Coronary artery (tissue), 2 donors: ENCODE measurements at places on chromosomes 1 and 21.

DNA sequence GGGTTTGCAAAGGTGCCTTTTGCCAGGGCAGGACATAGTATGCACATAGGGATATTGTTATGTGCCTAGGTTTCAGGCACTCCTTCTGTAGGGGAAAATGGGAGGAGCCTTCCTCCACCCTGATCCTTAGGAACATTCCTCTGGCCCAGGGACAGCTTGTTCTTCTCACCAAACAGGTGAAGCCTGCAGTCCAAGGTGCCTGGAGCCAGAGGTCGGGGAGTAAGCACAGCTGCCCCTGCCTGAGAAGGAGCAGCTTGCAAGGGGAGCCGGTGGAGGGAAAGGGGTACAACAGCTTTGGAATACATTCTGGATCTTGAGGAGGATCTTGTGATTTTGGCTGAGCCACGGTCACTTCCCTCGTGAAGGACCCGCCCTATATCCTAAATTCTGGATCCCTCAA lies 82.4 kb upstream of the CD1D start:
- no peak for DNase-seq

GRCh38 chr1:153379591-153379990 lies 4.2 kb upstream of the S100A12 start:
- DNase-seq: peak; percentile 22

DNA sequence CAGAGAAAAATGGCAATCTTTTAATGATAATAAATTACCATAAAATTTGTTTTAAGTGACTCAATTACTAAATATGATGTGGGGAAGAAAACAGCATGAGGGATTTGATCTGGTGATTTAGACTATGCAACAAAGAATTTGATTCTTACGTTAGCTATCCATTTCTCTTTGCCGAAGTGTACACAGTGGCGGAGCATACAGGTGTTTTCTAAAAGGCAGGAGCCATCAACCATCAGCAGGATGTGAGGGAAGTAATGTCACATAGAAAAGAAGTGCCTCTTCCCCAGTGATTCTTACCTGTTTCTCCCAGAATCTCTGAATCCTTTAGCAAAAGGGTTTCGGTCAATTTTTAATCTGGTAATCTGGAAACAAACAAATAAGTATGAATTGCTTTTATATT lies 74.3 kb downstream of the TBX15 start:
- DNase-seq: no peak

DNA sequence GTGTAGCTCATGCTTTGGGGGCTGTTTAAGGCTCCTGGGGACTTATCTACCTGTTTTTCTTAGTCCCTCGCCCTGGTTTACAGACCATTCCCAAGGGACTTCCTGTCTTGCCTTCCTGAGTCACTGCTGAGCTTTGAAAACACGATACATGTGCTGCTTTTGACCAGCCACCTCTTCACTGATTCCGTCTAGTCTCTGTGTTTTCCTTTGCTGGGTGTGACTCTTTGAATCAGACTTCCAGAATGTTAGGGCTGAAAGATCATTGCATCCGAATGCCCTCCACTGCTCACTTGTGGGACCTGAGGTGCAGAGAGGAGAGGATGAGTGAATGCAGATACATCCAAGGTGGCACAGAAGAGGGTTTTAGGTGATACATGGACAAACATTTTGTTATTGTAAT lies 35.4 kb upstream of the CITED4 start:
- DNase-seq: no peak

GRCh38 chr1:208510192-208510952 lies 266.2 kb upstream of the PLXNA2 start:
- DNase-seq: no peak

DNA sequence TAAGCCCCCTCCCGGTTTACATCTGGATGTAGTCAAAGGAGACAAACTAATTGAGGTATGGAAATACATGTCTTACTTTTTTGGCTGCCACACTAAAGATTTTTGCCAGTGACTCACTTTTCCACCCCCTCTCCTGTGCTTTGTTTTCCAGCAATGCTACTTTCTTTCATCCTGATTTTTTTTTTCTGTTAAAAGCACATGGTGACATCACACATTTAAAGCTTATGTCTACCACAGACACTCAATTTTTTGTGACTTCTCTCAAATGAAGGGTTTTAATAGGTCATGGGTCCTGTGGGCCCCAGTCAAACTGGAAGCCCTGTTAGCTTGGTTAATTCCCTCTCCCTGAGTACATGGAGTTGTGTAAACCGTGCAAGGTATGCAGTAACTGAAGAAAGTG lies 2.2 kb downstream of the PPP1R8 start:
- no peak for DNase-seq

DNA sequence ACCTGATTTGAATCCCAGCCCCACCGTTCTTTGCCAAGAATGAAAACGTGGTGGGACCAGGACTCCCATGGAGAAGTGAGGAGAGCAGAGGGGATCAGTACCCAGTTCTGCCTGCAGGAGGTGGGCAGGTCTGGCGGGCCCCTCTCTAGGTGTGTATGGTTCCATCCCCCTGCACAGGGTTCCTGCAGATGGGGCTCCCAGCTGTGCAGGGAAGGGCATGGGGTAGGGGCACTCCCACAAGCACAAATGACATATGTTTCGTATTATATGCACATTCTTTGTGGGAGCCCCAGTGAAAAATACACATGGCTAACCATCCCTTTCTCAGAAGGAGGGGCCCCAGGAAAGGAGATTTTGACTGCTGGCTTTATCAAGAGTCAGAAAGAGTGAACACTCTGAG lies 144.6 kb downstream of the PLPP3 start:
- DNase-seq: no peak

DNA sequence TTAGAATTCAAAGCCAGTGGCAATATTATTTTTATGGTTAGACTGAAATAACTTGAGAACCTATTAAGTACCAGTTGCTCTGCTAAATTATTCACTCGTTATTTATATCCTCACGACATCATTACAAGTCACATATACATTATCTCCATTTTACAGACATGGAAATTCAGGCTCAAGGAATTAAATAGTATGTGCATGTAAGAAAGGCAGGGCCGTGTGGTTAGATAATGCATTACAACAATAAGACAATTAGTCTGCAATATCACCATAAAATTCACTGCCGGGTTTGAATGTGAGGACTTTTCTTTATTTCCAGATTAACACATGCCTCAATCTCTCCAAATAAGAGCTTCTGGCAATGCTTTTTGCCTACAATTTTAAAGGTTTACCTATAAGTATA lies 523.4 kb downstream of the PTBP2 start:
- no peak for DNase-seq

GRCh38 chr1:46244656-46245371 lies 2.7 kb upstream of the RAD54L start:
- no peak for DNase-seq

- DNase-seq: no peak
Observed at GRCh38 chr1:209758400-209758799, 2.5 kb downstream of the TRAF3IP3 start.

DNA sequence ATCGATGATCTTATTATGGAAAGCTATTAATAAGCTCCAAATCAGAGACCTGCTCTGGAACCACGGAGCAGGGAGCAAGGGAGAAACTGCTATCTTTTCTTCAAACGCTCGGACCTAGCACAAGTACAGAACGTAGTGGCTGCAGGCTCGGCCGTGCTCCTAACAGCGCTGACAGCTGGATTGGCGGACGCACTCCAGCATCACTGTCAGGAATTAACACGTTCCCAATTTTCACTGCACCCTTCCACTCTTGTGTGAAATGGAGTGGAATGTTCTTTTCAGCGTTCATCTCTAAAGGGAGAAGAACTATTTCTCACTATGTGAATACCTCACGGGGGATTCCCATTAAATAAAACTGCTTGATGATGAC lies 106.9 kb downstream of the ZNF281 start:
- DNase-seq: no peak

DNA sequence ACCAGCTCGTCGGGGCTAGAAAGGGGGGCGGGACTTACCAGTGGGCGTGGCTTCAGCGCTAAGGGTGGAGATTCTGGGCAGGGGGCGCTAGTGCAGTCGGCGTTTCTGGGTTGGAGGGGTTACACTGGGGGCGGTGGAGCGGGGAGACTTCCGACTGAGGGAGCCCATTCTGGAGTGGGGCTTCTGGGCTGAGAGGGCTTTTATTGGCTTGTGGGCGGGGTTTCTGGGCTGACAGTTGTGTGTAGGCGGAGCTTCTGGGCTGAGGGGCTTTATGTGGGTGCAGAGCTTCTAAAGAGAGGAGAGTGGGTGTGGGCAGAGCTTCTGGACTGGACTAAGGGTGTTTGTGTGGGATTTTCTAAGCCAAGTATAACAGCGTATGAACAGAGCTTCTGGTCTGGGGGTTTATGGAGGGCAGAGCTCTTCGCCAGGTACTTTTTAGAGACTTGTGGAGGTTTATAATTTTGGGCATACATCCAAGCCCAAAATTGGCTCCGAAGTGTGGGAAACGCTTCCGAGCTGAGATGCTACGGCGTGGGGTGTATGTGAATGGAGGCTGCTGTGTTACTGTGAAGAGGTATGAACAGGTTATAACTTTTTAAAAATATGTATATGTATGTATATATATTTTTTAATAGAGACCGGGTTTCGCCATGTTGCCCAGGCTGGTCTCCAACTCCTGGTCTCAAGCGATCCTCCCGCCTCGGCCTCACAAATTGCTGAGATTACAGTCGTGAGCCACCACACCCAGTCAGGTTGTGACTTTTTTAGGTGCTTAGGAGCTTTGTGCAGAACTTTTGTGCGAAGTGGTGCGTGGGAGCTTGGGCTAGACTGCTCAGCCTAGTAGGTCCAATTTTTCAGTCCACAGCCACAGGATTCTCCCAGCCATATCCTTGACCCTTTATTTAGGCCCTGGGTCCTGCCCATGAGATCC lies 825 bp downstream of the TMEM39B start:
- DNase-seq: peak; percentile 91
